ENCODE measurements at places on chromosomes 4 and X.
A peak's percentile ranks its signal among the peaks of the same experiment; 100 is the strongest.

DNA sequence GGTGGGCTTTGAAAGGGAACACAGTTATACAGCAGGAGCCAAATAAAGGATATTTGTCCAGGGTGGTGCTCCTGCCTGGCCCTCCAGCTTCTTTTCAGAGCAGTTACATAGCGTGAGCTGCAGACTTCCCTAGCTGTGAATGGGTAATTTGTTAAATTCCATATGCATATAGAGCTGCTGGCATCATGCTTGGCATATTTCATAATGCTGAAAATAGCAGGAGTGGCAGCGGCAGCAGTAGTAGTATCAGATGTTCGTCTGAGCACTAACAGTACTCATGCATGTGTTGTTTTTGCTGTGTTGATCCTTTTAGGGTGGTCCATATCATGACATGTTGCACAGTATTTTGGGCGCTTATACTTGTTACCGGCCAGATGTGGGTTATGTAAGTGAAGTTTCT lies 33.6 kb upstream of the TADA2B start:
- no peak for DNase-seq

- DNase-seq: no peak
These were observed 192.1 kb downstream of the PTTG2 start for GRCh38 chr4:38152305-38152704.

DNA sequence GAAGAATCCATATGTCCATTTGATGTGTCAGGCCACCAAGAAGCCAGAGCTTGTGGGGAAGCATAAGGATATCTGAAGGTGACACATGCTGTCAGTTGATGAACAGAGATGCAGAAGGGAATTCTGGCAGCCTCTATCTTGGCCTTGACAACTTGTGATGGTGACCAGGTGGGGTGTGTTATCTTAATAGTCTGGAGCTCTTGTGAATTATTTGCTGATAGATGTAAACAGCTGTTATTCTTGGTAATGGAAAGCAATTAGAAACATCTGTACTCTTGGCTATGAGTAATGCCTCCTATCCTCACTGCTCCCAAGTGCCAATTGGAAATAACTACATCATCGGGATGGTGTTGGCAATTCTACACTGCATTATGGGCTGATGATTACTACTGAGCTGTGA lies 51.9 kb downstream of the NAA11 start:
- no peak for DNase-seq

- DNase-seq: no peak
These were observed 134.0 kb downstream of the HTR2C start for GRCh38 chrX:114717921-114718320.

DNA sequence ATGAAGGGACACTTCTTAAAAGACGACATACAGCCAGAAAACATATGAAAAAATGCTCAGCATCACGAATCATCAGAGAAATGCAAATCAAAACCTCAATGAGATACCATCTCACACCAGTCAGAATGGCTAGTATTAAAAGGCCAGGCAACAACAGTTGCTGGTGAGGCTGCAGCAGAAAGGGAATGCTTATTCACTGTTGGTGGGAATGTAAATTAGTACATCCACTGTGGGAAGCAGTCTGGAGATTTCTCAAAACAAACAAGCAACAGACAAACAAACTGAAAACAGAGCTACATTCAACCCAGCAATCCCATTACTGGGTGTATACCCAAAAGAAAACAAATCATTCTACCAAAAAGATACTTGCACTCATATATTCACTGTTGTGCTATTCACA lies 197.9 kb downstream of the EVC2 start:
- peak; percentile 56 for DNase-seq

DNA sequence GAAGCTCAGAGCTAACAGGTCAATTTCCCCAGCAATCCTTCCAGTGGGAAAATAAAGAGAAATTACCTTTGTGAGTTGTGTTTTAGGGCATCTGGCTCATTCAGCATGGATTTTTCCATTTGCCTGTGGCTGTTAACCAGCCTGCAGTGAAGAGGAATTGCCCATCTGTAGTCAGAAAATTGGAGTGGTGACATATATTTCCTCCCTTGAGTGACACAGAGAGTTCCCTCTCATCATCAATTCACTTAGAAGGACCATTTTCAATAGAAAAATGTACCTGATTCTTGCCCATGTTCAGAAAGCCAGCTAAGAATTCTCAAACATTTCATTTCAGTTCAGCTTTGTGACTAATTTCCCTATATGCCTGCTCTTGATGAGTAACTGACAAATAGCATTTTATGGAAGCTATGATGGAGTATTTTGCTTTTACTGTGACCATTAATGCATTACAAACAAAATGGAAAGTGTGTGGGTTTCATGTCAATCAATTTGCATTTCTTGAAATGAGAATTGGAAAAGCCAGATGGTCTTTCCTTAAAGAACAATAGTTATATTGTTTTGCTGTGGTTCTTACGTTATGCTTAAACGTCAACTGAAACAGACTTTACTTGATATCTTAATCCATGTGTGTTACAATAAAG lies 155.8 kb downstream of the NWD2 start:
- no peak for DNase-seq

DNA sequence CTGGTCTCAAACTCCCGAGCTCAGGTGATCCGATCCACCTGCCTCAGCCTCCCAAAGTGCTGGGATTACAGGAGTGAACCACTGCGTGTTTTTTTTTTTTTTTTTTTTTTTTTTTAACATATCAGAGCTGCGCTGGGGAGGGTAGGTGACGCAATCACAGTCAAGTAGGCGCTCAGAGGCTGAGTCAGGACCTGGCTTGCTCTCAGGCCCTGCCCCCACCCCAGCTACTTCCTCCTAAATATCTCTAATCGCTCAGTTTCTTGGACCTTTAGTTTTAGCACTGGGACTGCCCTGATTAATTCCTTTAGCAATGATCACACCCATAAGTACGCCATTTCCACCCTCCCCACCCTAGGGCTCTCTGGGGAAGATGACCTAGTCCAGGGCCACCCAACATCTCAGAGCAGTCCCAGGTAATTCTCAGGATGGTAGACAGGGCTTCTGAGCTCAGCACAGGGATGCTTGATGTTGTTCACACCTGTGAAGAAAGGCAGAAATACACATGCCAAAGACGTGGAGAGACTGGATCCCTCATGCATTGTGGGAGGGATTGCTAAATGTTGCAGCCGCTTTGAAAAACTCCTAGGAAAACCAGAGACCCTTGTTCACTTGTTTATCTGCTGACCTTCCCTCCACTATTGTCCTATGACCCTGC lies 50.2 kb downstream of the DDX3X start:
- peak; percentile 88 for DNase-seq

GRCh38 chrX:21735038-21735767 lies 22.7 kb downstream of the SMPX start:
- DNase-seq: peak; percentile 46

DNA sequence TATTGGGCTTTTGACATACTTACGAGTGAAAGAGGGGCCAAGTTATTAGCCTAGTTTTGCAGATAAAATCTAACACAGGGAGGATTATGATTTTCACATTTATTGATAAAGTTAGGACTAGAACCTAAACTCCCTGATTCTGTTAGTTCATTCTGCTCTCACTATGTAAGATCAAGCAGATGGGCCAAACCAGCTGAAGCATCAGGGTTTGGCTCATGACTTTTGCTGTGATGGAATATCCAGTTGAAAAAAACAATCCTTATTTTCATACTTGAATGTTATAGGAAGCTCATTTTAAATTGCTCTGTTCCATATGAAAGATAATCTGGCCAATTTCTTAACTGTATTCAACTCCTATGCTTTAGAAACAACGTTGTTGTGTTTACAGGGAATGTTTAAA lies 21.2 kb downstream of the SPRY1 start:
- no peak for DNase-seq
